Inflammatory macrophage treated with lipopolysaccharide for 1 hour (primary cell): ENCODE measurements at places on chromosomes 5 and 9.

DNA sequence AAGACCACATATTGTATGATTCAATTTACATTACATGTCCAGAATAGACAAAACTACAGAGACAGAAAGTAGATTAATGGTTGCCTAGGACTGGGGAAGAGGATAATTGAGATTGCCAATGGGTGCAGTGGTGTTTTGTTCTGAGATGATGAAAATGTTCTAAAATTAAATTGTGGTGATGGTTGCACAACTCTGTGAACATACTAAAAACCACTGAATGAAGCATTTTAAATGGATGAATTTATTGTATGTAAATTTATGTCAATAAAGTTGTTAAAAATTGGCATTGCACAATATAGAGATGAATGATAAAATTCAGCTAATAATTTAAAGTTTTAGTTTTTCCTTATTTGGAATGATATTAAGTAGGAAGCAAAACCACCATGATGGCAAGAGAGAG is 109.5 kb upstream of the NR4A3 start:
- DNase-seq: no peak

- no peak for DNase-seq
These were observed 1.1 kb downstream of the CNOT6 start for GRCh38 chr5:180495292-180495691.

- DNase-seq: no peak
These were observed 55.8 kb downstream of the ANXA2R start for GRCh38 chr5:42984307-42984706.

DNA sequence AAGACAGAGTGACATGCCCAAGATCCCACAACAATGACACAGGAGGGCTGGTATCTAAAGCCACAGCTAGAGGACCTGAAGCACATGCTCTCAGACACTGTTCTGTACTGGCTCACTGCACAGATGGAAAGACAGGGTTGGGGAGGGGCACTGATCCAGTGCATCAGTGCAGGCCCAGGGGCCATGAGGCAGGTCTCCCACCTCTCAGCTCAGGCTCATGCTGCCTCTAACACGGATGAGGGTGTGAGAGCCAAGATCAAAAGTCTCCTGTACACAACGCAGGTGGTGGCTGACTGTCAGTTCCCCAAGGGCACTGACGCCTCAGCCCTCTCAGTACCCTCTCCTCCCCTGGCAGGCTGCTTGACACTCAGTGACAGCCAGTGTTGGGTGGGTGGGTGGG is 10.9 kb downstream of the RAPGEF1 start:
- no peak for DNase-seq

DNA sequence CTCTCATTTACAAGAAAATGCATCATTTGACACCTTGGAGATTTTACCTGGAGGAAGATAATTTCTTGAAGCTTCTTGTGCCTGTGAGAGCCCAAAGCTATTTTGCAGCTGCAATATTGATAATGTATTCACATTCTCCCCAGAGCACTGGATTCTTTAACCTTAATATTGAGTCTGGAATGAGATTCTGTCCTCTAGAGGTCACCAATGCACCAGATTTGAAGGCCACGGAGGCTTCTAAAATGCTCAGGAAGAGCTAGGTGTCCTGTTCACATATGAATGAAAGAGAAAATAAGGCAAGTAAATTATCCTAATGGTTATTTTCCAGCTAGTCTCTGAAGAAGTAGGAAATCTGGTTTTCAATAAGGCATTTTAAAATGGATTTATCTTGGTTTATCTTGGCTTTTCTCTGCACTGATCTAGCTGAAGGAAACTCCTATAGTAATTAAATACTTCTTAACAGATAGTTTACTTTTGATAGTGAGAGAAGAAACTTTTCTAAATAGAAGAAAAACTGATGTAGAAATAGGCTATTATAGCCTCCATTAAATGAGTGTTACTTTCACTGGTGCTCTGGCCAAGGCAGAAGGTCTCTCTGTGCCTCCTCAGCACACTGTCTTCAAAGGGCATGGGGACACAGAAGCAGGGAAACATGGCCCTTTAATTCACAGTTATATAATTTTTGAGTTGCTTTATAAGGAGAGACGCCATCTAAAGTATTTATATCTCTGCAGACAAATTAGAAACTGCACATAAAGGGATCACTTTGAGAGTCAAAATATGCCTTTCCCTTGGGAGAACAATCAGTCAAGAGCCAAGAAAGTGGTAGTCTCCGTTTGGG is 297.0 kb upstream of the ACTBL2 start:
- peak; percentile 24 for DNase-seq

DNA sequence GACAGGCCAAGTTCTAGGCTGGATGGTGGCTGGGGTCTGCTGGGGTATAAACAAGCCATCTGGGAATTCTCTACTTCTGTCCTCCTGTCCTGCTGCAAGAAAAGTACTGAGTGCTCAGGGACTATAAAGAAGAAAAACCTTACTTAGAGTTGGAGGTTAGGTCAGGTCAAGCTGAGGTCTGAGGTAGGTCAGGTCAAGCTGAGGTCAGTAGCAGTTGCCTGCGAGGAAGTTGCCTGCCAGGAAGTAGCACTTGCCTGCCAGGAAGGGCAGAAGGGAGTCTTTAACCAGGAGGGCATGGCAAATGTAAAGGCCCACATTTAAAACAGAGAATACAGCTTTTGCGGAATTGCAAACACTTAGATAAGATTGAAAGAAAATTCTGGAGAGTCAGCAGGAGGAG is 51.3 kb upstream of the PRLR start:
- DNase-seq: no peak

GRCh38 chr5:32707418-32707997 is 3.6 kb upstream of the NPR3 start:
- DNase-seq: no peak

GRCh38 chr5:98975223-98975622 is 46.4 kb upstream of the CHD1 start:
- DNase-seq: no peak

DNA sequence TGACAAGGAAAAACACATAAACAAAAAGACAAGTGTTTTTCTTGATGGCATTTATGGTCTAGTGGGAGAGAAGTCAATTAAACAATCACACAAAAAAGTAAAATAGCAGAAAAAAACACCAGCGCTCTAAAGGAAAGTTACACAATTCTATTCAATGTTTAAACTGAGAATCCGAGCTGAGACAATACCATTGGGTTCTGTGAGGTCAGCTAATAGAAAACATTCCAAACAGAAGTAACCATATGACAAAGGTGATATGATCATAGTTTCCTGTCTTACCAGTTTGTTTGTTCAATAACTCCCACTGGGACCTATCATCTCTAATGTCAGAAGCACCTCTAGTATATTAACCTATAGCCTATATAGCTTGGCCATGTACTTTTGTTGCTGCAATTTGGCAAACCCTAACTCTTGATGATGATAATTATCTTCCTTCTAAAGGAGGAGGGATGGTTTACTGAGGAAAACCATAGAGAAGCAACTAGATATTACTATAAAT is 1030.0 kb downstream of the CDH12 start:
- DNase-seq: no peak

DNA sequence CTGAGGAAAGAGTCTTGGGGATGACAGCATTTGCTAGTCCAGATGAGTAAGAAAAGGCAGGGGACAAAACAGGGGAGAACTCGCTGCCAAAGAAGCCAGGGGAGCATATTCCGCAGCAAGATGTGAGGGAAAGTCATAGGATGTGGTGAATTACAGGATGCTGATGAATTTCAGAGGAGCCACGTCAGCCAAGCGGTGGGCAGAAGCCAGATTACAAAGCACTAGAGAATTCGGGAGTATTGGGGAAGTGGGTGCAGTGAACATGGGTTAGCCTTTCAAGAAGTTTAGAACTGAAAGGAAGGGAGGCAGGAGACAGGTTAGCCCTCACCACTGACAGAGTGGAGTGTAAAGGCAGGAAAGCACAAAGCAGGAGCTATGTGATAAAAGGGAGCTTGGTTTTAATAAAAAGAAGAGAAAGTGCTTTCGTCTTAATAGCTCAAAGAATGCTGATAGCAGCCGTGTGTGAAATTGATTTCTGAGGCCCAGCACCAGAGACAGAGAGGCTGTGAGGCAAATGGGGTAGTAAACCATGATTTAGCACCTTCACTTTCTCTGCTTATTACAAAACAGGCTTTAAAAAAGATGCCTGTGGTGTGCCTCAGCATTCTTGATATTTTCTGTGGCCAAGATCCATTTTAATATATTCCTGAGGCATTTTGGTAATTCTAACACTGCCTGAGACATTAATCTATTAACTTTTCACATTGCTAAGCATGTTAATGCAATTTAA is 16.9 kb downstream of the ADAMTSL1 start:
- no peak for DNase-seq

- DNase-seq: no peak
These were observed 626 bp downstream of the PSD2 start for GRCh38 chr5:139796061-139796806.
